ENCODE measurements at places on chromosomes 1 and 21.

- no peak for DNase-seq
Measured at GRCh38 chr1:196733091-196733970, 41.3 kb upstream of the CFHR3 start.

DNA sequence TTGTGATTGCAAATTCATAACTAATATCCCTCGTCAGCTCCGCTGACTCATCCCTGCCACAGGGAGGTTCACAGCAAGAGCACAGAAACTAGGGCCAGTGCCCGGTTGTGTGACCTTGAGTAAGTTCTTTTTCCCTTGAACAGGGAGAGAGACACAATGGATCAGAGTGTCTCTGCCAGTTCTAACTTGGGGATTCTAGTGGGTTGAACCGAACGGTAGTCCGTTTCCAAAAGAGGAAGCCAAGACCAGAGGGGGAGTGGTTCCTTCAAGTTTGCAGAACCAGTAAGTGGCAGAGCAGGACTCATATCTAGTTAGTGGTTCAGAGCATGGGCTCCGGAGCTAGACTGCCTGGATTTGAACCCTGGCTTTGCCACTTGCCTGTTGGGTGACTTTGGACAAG is 4.9 kb upstream of the SHISA4 start:
- no peak for DNase-seq

- DNase-seq: no peak
Measured at GRCh38 chr1:184896000-184896399, 78.3 kb downstream of the NIBAN1 start.

- DNase-seq: no peak
Measured at GRCh38 chr21:45976701-45977311, 4.8 kb upstream of the COL6A1 start.

DNA sequence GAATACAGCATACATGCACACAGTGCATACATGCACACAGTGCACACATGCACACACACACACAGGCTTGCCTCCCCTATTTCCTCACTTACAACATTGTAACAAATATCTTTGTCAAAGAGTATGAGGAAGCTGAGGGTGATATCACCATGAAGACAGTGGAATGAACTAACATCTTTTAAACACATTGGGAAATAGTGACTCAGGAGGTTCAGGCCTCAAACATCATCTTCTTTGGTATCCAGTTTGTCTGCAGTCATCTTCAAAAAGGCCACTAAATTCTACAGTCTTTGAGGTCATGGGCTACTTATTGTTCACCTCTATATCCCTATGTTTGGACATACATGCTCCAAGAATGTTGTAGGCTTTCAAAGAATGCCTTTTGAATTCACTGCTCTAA is 2.1 kb upstream of the LCE2B start:
- DNase-seq: no peak

- no peak for DNase-seq
Measured at GRCh38 chr1:83500531-83500930, 498.4 kb downstream of the TTLL7 start.

DNA sequence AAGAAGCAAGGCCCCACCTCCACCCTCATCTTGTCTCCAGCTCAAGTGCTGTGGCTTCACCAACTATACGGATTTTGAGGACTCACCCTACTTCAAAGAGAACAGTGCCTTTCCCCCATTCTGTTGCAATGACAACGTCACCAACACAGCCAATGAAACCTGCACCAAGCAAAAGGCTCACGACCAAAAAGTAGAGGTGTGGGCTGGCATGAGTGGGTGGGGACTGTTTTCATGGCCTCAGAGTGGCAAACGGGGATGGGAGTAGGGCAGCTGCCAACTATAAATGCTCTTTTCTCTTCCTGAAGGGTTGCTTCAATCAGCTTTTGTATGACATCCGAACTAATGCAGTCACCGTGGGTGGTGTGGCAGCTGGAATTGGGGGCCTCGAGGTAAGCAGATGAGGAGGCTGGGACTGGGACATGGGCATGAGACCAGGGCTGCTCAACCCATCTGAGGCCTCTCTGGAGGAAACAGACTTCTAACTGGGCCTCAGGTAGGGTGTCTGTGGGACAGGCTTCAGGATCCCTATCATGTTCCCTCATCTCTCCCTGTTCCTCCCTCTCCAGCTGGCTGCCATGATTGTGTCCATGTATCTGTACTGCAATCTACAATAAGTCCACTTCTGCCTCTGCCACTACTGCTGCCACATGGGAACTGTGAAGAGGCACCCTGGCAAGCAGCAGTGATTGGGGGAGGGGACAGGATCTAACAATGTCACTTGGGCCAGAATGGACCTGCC is 8.8 kb upstream of the P3R3URF start:
- peak; percentile 43 for DNase-seq

GRCh38 chr1:211420389-211420788 is 71.6 kb downstream of the RD3 start:
- no peak for DNase-seq

- DNase-seq: no peak
Measured at GRCh38 chr1:175976865-175977642, 230.0 kb downstream of the COP1 start.

DNA sequence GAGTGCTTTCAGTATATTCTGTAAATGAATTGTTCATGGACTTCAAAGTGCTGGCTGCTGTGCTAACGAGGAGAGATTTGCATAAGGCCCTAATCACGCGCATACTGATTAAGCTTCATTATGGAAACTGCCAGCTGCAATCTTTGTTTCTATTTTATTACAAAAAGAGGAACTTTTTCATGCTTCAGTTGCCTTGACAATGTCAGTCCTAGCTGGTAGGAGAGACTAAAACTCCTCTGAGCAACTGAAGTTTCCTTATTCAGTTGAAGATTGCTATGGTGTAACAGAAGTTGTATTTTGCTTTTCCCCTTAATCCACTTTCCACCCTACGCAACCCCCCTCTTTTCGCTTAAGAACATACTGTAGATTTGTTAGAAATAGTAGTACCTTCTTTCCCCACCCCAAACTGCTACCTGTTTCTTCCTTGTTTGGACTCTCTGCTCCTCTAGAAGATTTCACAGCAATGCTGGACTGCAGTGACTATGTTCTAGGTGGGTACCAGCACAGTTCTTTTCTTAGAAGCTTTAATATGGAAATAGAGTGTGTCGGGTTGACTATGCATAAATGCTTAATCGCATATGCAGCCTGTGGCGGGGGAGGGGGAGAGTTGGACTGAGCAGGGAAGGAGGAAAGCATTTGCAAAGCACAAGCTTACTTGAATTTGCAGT is 108.3 kb downstream of the POU2F1 start:
- DNase-seq: no peak

- DNase-seq: no peak
Measured at GRCh38 chr21:15183813-15184257, 119.0 kb upstream of the NRIP1 start.

DNA sequence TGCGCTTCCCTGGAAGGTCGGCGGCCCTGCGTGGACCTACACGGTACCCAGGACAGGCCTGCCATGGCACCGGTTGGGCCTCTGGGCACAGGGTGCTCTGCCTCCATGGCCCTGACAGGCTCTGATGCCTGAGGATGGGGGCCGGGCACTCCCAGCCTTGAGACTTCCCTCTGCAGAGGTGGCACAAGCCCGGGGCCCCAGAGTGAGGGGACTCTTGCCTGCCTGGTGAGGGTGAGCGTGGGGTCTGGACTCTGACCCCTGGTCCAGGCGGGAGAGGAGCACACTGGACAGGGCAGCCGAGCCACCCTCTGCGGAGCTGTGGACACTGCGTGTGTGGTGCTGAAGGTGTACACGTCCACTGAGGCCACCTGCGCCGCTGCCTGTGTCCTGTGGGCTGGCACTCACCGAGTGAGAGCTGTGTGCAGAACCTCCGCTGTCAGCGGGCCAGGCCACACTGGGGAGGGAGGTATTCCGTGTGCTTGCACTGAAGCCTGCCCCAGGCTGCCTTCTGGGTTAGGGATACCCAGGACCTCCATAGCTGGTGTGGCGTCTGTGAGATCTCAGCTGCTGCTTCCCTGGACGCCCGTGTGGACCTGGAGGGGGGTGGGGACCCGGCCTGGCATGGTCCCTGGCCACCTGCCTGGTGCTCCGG is 10.4 kb downstream of the SKI start:
- no peak for DNase-seq

GRCh38 chr21:28336314-28336713 is 656.4 kb downstream of the LTN1 start:
- DNase-seq: no peak

DNA sequence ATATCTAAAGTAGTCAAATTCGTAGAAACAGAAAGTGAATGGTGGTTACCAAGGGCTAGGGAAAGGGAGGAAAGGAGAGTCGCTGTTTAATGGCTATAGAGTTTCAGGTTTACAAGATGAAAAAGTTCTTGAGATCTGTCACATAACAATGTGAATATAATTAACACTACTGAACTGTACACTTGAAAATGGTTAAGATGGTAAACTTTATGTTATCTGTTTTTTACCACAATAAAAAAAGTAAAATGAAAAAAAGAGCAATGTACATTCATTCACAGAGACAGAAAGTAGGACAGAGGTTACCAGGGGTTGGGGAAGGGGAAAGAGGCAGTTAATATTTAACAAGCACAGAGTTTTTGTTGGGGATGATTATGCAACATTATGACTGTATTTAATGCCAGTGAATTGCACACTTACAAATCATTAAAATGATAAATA is 53.3 kb upstream of the SEC16B start:
- no peak for DNase-seq

GRCh38 chr1:235069577-235070563 is 58.8 kb downstream of the TOMM20 start:
- DNase-seq: no peak

GRCh38 chr1:209627027-209627731 is 25.0 kb downstream of the LAMB3 start:
- no peak for DNase-seq

GRCh38 chr1:11770011-11770410 is 8.0 kb downstream of the C1orf167 start:
- no peak for DNase-seq

DNA sequence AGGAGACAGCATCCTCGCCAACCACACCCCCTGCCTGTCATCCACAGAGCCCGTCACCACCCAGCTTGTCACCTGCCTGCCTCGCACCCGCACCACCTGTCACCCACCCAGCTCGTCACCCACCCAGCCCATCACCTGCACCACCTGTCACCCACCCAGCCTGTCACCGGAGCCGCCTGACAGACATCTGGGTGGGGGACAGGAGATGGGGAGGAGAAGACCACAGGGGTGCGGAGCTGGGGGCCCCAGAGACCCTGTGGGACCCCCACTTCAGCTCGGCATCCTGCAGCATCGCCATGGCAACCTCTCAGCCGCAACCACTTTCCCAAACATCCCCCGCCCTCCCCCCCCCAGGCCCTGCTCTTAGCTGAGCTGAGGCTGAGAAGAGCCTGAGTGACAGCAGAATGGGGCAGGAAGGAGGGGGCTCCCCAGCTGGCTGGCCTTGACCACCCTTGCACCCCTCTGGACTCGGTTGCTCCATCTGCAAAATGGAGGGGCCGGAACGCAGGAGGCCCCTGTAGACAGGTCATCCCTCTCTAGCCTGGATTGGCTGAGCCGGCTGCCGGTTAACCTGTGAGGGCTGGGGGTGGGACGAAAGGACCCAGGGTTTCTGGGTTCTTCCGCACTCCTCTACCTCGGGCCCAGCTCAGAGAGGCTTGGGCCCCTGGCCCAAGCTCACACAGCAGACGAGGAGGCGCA is 11.6 kb downstream of the AHDC1 start:
- no peak for DNase-seq

DNA sequence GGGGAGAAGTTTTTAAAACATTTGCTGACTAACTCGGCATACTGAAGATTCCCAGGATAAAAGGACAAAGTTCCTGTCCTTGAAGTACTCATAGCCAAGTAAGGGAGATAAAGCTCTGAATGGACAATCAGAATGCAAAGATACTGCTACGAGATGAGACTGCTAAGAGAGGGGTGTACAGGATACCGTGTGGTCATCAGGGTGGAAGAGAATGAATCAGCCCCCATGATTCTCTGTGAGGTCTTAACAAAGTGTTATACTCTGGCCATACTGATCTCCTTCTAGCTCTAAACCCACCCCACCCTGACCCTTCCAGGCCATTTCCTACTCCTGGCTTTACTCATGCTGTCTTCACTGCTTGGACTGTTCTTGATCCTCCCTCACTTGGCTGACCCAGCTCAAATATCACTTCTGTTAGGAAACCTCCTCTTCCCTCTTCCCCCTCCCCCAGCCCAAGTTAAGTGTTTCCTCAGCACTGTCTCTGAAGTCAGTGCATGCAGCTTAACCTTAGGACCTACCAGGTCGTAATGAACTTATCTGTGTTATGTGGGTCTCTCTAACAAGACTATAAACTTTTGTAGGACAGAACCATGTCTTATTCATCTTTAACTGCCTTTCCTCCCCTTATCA is 15.8 kb upstream of the MAGOH start:
- DNase-seq: no peak

GRCh38 chr1:33161061-33161681 is 20.7 kb downstream of the TRIM62 start:
- no peak for DNase-seq

DNA sequence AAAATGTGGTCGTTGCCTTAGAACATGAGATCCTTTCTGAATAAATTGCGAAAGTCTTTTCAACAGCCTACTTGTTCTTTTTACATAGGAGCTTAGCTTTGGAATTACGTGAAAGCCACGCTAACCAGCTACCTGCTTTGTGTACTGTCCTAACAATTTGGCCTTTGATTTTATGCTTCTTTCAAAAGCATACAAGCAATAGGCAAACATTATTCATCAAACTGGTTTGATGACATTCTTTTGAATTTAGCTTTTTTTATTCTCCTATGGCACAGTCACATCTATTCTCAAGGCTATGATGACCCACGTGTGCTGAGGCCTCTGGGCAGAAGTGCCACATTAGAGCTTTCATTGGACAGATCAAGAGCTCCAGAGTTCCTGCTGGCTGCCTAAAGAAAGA is 178.0 kb upstream of the DPT start:
- DNase-seq: no peak

GRCh38 chr1:177132141-177132540 is 32.4 kb downstream of the ASTN1 start:
- DNase-seq: no peak

DNA sequence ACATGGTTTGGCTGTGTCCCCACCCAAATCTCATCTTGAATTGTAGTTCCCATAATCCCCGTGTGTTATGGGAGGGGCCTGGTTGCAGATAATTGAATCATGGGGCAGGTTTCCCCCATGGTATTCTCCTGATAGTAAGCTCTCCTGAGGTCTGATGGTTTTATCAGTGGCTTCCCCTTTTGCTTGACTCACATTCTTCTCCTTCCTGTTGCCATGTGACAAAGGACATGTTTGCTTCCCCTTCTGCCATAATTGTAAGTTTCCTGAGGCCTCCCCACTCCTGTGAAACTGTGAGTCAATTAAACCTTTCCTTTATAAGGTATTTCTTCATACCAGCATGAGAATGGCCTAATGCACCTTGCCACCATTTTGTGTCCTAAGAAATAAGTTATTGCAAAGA is 415.0 kb downstream of the COL11A1 start:
- DNase-seq: no peak

Data from activated CD4-positive, alpha-beta T cell treated with anti-CD3 and anti-CD28 coated beads, Interleukin-2, amount 50 U/mL, for 24 hours (primary cell).